HEK293T (cell line): ENCODE measurements at places on chromosomes 5 and 9.

DNA sequence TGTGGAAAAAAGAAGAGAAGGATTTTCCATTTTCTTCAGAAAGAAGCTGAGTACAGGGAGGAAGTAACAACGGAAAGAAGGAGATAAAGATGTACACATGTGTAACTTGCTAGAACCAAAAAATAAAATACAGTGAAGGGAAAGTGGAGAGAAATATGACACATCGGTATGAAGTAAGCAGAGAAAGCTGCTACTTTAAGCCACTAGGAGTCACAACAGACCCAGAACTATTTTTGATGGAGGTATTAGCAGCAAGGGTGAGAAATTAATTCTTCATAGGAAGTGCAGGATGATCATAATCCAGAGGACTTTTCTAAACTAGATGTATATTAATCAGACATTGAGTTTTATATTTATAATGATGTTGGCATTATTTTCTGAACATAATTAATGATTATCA lies 88.5 kb downstream of the FAM174A start:
- no peak for DNase-seq

GRCh38 chr9:37284636-37285035 lies 137.9 kb upstream of the GRHPR start:
- DNase-seq: no peak

- DNase-seq: no peak
Measured at GRCh38 chr9:1453636-1454035, 403.5 kb downstream of the DMRT2 start.

- DNase-seq: no peak
Measured at GRCh38 chr5:26833596-26833995, 204.8 kb downstream of the CDH9 start.

DNA sequence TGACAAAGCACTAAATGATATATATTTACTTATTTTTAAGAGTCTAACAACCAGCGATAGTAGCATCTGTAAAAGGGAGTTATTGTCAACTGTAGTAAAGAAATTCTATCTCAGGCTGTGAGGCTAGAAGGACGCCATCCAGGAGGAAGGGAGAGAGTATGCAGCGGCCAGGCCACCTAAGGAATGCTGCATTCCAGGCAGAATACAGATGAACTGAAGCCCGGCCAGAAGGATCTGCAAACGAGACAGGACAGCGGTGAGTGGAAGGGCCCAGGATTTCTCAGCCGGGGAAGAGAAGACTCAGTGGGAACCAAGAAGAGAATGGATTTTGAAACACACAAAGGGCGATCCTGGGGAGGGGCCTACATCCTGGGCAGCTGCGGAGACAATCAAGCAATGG lies 7.4 kb downstream of the RETREG1 start:
- no peak for DNase-seq

DNA sequence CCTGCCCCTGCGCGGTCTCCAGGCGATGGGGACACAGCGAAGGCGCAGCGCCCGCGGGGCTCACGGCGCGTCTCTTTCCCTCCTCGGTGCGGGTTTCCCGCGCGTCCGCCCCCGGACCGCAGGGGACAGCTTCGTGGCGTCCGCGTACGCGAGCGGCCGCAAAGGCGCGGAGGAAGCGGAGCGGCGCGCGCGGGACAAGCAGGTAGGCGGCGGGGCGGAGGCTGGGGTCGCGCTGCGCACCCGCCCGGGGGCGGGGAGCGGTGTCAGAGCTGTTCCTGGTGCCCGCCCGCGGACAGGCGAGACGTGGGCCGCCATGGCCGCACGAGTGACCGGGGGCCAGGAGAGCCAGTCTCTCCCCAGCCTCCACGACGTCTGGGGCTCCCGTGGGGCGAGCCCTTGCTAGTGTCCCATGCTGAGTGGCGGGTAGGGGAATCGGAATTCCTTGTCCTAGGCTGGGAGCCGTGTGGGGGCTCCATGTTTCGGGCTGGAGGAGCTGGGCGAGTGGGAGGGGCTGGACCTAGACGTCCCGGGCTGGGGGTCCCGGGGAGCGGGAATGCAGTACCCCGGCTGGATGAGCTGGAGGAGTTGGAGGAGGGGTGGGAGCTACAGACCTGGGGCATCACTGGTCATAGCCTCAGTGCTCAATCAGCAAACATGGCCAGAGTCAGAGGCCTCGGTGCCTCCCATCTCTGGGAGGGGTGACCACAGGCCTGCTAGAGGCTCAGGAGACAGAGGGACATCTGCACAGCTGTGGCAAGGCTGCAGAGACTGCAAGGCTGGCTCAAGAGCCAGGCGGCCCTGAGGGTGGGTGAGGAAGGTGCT lies 968 bp downstream of the NKD2 start:
- no peak for DNase-seq

GRCh38 chr9:22098643-22099332 lies 89.7 kb upstream of the CDKN2B start:
- no peak for DNase-seq

DNA sequence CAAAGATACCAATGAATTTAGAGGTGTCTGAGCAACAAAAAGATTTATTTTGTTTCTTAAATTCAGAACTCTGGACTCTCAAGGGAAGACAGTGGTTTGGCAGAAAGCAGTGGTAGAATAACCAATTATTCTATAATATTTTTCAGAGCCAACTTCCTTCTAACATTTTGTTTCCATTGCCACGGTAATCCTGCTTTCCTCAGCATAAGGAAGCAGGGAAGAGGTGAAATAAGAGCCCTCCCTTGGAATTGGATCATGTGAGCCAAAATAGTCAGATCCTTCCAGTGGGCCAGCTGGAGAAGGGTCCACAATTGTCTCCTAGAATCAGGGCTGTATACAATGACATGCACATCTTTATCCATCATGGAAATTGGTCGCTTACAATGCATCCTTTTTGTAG lies 130.0 kb upstream of the MAP1B start:
- no peak for DNase-seq

- no peak for DNase-seq
Measured at GRCh38 chr9:122015170-122015821, 77.8 kb downstream of the TTLL11 start.

DNA sequence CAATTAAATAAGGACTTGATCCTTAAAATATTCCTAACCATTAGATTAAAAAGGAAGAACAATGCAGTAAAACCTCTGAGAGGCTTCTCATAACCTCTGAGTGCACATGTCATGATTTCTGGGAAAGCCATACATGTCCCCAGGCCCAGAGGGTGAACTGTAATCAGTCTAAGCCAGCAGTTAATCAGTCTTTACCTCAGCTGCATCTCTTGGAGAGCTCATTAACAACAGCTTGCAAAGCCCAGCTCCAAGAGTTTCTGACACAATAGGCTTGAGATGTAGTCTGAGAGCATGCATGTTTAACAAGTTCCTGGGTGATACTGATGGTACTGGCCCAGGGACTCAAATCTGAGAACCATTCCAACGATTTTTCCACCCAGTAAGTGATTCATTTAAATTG lies 392.1 kb downstream of the DNAH5 start:
- DNase-seq: no peak

DNA sequence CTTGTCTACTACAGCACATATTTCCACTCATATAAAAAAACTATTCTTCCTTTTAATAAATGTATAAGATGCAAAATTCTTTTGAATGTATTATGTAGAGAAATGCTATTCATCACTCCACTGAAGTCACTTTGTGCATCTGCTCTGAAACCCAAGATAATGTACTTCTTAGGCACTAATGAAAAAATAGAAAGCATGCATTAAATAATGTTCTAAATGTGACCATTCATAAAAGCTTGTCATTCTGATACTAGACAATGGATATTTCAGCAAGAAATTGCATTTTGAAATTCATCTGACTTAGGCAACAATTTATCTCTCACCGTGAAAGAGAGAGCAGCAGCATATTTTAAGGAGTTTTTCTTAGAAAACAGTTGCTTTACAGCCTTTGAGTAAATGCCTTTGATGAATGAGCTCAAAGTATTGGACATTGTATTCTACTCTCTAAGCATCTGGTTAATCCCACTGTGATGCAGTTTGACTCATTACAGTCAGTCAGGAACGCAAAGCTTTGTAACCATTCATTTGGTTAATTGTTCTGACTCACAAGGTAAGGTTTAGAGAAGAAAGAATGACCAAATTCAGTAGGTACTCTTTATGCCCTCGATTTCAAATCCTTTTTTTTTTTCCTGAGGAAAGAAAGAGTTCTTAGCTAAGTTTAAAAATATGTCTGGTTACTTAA lies 2233.8 kb upstream of the C9orf72 start:
- DNase-seq: no peak
